ENCODE measurements at places on chromosomes 12 and 14.

DNA sequence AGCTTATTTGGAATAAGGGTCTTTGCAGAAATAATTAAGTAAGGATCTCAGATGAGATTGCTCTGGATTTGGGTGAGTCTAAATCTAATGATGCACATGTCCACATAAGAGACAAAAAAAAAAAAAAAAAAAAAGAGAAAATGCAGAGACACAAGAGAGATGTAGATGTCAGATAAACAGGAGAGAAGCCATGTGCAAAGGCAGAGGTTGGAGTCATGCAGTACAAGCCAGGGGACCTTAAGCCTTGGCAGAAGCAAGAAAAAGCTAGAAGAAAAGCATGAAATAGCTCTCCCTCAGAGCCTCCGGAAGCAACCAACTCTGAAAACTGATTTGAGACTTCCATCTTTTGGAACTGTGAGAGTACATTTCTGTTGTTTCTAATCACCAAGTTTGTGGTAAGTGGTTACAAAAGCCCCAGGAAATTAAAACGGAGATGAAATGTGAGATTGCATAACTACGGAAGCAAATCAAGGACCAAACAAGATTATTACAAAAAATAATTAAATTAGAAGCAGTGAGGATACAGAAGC lies 1304.0 kb upstream of the SEL1L start:
- no peak for DNase-seq

- no peak for DNase-seq
Observed at GRCh38 chr14:29278301-29279263, 512.0 kb downstream of the FOXG1 start.

DNA sequence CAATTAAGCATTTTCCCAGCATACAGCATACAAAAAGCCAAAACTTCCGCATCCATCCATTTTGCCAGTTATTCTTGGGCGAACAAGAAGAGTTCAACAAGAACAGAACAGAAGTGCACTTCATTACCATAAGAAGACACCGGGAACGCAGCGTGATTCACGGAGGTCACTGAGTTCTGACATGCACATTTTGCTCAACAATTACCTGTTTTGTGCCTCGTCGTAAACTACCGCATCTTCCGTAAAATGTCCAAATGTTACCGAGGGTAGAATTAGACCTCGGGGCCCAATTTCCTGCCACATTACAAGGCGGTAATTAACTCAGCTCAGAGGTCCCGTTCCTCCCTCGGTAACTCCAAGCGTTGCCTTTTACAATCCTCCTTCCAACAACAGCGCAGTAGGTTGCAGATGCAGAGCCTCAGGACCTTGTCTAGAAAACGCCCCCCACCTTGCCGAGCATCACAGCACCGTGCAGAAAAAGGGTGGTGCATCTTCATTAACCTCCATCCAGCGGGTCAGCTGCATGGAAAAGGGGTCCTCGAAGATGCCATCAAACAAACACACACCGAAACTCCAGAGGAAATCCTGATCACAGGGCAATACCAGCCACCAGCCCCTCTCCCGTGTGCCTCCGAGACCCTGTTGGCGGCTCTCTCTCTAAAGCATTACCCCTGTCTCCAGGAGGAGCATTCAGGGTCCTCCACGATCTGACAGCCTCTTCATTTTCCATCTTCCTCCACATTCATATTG lies 125.2 kb downstream of the BCL11B start:
- no peak for DNase-seq

DNA sequence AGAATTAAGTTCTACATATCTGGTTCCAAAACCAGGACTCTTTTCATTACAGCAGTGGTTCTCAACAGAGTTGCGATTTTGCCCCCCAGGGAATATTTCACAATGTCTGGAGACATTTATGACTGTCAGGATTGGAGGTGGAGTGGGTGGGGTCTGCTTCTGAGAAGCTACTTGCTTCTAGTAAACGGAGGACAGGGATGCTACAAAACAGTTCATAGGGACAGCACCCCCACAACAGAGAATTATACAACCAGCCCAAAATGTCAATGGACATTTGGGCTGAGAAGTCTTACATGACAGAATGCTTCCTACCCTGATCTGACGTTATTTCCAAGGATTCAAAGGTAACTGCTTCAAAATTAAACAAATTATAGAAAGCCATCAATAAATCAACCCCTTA lies 739 bp upstream of the SPATA7 start:
- no peak for DNase-seq
